ENCODE measurements at places on chromosomes 11 and 22. TPM values are rescaled to one million over a fixed set of nuclear protein-coding genes. Genes with fewer than 3 reads are reported as not detected.

DNA sequence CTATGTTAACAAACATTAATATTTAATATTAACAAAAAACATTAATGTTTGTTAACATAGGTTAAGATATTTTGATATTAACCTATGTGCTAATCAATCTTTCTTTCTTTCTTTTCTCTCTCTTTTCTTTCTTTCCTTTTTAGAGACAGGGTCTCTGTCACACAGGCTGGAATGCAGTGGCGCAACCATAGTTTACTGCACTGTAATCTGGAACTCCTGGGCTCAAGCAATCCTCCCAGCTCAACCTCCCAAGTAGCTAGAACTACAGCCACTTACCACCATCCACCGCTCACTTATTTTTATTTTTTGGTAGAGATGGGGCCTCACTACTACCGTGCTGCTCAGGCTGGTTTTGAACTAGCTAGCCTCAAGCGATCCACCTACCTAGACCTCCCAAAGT lies 13.2 kb downstream of the SIK3 start:
- no peak for DNase-seq

The CDC42BPG gene
- 13.0 TPM for total RNA-seq

The ADAMTS8 gene
- 1.5 TPM for total RNA-seq

The BTG4 gene
- total RNA-seq, result not detected

The CHADL gene
- 3.7 TPM for total RNA-seq

DNA sequence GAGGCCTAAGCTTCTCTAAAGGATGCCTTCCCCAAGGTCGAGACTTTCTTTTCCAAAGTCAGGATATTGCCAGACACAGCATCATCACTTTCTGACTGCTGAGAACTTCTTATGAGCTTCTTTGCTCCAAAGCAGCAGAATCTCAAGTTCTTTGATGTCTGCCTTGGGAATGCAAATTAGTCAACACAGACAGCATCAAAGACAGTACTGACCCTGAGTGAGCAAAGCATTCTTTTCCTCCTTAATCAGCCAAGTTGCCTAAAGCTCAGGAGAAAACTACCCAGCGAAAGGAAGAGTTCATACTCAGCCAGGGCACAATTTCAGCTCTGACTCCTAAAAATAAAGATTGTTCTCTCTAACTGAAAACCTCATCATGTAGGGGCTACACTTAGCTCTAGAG lies 98.0 kb downstream of the SLC36A4 start:
- no peak for DNase-seq

- DNase-seq, result no peak
Measured at GRCh38 chr11:119206511-119207414, 624 bp downstream of the CBL start.

DNA sequence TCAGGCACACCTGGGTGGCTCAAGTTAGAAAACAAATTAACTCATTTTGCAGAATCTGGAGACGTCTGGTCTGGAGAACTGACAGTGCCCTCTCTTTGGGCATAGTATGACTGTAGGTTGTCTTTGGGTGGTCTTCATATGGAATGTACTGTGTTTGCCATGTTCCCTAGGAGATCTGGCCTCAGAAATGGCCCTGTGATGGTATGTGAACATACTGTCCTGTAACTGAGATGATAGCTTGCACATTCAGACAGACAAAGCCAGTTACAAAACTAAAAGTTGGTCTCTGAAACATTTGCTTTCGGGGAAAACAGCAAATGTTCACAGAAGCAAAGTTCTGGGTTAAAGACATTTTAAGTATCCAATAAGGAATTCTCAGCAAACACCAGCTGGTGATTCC lies 29.7 kb downstream of the CD44 start:
- no peak for DNase-seq

DNA sequence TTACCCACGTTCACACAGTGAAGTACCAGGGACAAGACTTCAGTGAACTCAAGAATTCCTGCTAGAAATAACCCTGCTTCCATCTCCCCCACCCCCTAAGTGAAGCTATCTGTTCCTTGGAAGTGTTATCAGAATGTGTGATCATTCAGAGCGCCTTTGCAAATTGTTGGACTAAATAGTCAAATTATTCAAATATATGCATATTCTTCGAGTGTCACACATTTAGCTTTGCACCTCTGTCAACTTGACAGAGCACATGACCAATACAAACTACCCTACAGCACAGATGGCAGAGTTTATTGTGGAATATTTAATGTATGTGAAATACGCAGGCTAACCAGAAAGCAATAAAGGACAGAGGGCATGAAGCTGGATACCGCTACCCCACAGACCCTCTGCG lies 2.6 kb upstream of the BDNF start:
- no peak for DNase-seq

DNA sequence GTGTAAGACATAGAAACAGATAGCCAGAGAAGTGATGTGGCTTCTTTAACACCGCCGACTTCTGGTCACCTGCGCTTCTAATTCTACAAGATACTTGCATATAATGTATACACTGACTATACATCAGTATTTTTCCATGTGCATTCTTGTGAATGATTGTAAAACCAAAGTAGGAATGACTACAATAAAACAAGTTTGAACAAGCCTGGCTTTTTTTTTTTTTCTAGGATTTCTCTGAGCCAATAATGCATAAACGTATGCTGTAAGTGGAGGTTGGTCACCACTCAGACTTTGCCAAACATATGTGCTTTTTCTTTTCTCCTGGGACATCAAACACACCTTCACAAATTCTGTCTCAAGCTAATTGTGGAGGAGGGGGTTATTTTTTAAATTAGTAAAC lies 237.8 kb upstream of the KIRREL3 start:
- DNase-seq, result no peak

The CST6 gene
- total RNA-seq, result 5.6 TPM

DNA sequence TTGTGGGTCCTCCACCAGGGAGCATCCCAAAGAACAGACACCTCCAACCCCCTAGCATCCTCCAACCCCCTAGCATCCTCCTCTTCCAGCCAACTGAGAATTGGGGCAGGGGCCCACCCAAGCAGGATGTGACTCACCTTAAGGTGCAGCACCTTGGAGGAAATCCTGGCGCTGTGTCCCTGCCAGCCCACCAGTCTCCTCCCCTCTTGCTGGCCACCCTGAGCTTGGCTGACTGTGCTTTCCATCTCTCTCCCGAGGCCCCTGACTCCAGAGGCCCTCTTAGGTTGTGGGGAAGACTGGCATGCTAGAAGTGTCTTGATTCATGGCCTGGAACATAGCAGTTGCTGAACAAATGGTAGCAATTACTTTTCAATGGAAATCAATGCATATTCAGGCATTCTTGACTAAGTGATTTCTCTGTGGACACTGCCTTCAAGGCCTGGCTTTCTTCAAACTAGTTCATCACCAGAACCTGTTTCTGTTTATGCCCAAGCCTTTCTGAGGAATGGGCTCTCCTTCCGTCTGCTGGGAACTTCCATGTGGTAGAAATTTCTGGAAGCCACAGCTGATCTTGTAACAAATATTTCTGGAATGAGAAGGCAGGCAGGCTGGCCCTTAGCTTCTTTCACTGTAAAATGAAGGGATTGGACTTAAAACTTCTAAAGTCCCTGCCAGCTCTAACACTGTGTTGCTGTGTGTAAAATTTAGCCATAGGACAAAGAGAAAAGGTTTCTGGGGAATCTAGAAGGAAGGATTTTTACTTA lies 60.5 kb downstream of the CEP164 start:
- DNase-seq, result no peak

GRCh38 chr11:62560566-62561103 lies 13.1 kb downstream of the EEF1G start:
- no peak for DNase-seq

The ISX gene
- not detected for total RNA-seq

- DNase-seq, result no peak
Measured at GRCh38 chr22:39301926-39302325, 17.5 kb downstream of the RPL3 start.

The FAM111A gene
- total RNA-seq, result 51.8 TPM

DNA sequence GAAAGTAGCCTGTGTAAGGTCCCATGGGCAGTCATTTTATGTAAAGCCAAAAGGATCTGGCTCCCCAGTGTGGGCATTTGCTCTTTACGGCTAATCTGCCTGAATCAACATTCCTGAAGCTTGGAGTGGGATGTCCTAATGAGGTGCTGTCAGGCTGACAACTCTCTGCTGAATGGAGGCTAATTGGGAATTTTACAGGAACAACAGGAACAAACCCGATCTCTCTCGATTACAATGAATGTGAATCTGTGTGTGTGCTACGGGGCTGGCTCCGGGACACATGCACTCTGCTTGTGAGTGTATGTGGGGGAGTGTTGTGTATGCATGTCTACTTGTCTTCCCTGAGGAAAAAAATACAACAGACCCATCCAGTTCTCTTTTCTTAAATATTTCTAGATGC lies 415.2 kb downstream of the TENM4 start:
- no peak for DNase-seq

- DNase-seq, result no peak
Measured at GRCh38 chr22:24125941-24126340, 55.3 kb upstream of the SUSD2 start.

DNA sequence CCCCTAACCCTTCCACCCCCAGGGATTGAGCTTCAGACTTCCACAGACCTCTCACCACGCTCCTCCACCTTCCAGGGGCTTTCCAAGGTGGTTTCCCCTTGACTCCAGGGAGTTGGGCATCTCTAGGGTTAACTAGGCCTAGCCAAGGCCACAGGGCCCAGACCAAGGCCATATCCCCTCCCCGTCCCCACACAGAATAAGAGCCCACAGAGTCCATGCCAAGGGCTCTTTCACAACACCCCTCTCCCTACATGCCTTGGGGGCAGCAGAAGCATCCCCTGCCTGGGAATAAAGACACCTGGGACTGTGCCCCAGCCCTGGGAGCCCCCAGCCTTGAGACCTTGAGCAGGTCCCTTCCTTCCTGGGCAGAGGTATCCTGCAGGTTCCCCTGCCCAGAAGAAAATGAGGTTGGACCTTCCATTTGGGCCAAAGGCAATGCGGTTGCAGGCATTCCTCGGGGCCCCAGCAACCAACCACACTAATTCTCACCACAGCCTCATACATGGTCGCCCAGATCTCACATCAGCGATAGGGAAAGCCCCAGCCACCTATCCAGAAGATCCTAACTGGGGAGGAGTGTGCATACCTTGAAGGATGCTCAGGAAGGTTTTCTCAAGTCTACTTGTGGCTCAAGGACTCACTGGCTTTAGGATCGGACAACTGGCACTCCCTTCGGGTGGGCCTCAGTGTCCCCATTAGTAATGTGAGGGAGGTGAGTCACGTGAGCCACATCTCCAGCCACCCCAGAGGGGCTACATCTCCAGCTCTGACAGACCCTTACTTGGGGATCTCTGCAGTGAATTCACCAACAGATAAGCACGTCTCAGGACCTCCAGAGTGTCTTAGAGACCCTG lies 1.7 kb downstream of the GDPD5 start:
- DNase-seq, result no peak

- no peak for DNase-seq
Measured at GRCh38 chr11:123159183-123159857, 35.7 kb downstream of the CLMP start.

The SLC22A25 gene
- total RNA-seq, result 0.98 TPM

The BSX gene
- total RNA-seq, result not detected

DNA sequence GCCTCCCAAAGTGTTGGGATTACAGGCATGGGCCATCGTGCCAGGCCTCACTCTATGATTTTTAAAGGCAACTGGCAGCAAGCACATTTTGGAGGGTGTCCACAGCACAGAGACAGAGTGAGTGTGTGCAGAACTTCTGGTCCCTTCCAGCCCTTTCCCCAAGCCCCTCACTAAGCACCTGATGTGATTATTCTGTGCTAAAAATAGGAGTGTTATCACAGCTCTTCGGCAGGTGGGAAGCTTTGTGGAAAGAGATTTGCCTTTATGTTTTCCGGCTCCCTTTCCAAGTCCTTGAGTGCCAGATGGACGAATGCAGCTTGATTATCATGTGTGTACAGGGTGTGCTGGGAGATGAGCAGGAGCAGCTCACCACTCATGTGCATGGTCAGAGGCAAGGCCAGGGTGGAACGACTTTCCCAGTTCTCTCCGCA lies 310.8 kb downstream of the DDX10 start:
- DNase-seq, result no peak

The TXNRD2 gene
- 13.5 TPM for total RNA-seq
